Activated CD8-positive, alpha-beta memory T cell treated with anti-CD3 and anti-CD28 coated beads, Interleukin-2, amount 10 ng/mL, durations not matched to agents 7 days and 5 days (primary cell): ENCODE measurements at places on chromosomes 4 and X. TPM values are rescaled to one million over a fixed set of nuclear protein-coding genes. Genes with fewer than 3 reads are reported as not detected.

Gene SSX2
- total RNA-seq: not detected

Gene GLRA3
- total RNA-seq: not detected

GRCh38 chr4:90603540-90603939 lies 476.3 kb downstream of the CCSER1 start:
- no peak for DNase-seq
- no peaks in the 10 kb centered on the region for H3K27me3 ChIP-seq
- H3K36me3 ChIP-seq: no peaks in the 10 kb centered on the region
- no peaks in the 10 kb centered on the region for H3K4me1 ChIP-seq
- H3K4me3 ChIP-seq: no peak overlapping the region

DNA sequence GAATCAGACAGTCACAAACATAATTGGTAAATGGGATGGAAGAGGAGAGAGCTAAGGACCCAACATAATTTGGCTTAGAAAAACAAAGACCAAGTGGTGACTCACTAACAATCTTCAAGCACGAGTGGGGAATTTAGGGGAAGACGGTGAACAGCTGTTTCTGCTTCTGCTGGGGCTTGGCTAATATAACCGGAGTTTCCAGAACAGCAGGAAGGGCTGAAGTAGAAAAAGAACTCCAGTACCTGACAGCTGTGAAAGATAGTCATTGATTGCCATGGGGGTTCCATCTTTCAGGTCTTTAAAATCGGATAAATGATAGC lies 290.9 kb upstream of the LDB2 start:
- H3K4me1 ChIP-seq: no peaks in the 10 kb centered on the region
- no peaks in the 10 kb centered on the region for H3K27me3 ChIP-seq
- H3K4me3 ChIP-seq: no peak overlapping the region
- no peak for DNase-seq

- H3K27ac ChIP-seq: no peak overlapping the region
- no peak overlapping the region for H3K4me3 ChIP-seq
- no peak for DNase-seq
- H3K27me3 ChIP-seq: no peaks in the 10 kb centered on the region
- H3K36me3 ChIP-seq: no peaks in the 10 kb centered on the region
- peaks cover 24% of the 10 kb centered on the region for H3K4me1 ChIP-seq
Observed at GRCh38 chr4:184357165-184357564, 117.2 kb downstream of the IRF2 start.

Gene F11
- not detected for total RNA-seq

DNA sequence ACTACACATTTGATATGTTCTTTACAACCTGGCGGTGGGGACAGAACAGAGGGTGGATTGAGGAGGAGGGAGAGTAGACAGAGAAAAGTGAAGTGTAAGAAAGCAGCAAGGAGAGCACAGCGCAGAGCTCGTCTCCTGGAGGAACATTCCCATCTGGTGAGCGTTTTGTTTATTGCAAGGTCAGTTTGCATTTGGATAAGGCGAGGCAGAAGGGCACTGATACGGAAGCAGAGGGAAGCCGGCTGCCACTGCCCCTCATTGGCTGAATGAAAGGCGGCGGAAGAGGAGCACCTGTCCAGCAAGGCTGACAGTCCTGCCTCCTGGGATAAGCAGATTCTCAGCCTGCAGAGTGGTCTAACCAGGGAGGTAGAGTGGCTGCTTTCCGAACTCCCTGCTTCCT lies 83.2 kb downstream of the GPR143 start:
- peaks cover 37% of the 10 kb centered on the region for H3K36me3 ChIP-seq
- H3K27me3 ChIP-seq: no peaks in the 10 kb centered on the region
- DNase-seq: no peak
- H3K4me3 ChIP-seq: no peak overlapping the region

DNA sequence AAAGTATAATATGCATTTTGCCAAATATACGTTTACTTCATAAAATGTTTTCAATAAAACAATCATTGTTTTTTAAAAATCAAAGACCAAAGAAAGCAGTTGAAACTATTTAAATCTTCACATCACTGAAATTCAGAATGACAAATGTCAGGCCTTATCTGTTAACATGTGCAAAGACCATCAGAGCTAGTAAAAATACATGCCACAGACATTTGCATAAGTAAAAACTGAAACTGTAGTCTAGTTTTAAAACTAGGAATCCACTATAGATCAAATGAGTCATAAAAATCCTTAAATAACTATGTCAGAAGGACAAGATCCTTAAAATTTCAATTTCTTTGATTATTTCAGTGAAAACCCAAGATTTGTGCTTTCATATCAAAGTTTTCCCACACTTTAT lies 24.8 kb downstream of the KLHL15 start:
- H3K36me3 ChIP-seq: peaks cover 26% of the 10 kb centered on the region
- H3K4me3 ChIP-seq: no peak overlapping the region
- H3K27me3 ChIP-seq: no peaks in the 10 kb centered on the region

DNA sequence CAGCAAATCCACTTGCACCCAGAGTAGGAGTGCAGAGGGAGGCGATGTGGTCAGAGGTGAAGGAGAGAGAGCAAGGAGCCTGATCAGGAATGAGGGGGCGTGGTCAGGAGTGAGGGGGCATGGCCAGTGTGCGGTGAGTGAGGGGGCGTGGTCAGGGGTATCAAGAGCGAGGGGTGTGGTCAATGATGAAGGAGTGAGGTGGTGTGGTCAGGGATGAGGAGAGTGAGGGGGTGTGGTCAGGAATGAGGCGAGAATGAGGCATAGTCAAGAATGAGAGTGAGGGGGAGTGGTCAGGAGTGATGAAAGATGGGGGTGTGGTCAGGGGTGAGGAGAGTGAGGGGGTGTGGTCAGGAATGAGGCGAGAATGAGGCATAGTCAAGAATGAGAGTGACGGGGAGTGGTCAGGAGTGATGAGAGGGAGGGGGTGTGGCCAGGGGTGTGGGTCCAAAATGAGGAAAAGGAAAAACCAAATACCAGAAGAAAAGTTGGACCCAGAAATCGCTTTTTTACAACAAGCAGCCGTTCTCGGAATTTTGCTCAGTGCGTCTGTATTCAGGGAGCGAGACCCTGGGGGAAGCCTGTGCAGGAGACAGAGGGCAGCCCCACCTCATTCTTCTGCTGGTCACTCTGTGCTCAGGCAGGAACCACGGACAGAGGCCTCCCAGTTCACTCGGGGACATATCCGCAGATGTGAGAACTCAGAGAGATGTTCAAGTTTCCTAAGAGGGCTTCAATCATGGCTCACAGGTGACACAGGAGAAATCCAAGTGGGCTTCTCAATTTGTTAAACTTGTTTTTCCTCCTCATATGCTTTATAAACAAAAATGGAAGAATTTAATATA lies 47.5 kb downstream of the MAGEA1 start:
- H3K36me3 ChIP-seq: no peaks in the 10 kb centered on the region
- H3K4me3 ChIP-seq: no peak overlapping the region
- peaks cover 18% of the 10 kb centered on the region for H3K27me3 ChIP-seq
- no peaks in the 10 kb centered on the region for H3K4me1 ChIP-seq

GRCh38 chr4:61520681-61521160 lies 320.6 kb downstream of the ADGRL3 start:
- no peaks in the 10 kb centered on the region for H3K36me3 ChIP-seq
- no peak overlapping the region for H3K27ac ChIP-seq
- no peaks in the 10 kb centered on the region for H3K27me3 ChIP-seq
- DNase-seq: no peak

Gene RASGEF1B
- 3.5 TPM for total RNA-seq

Gene SHROOM3
- not detected for total RNA-seq

- DNase-seq: no peak
- peaks cover 38% of the 10 kb centered on the region for H3K36me3 ChIP-seq
- no peak overlapping the region for H3K4me3 ChIP-seq
- H3K27me3 ChIP-seq: no peaks in the 10 kb centered on the region
Observed at GRCh38 chrX:47571215-47571614, 10.2 kb downstream of the ARAF start.

Gene NUDT9
- 9.6 TPM for total RNA-seq

- H3K36me3 ChIP-seq: peaks cover 5% of the 10 kb centered on the region
- no peak overlapping the region for H3K4me3 ChIP-seq
- H3K27ac ChIP-seq: no peak overlapping the region
- H3K4me1 ChIP-seq: no peaks in the 10 kb centered on the region
- H3K27me3 ChIP-seq: no peaks in the 10 kb centered on the region
Observed at GRCh38 chr4:109321232-109321631, 18.8 kb upstream of the COL25A1 start.

- no peaks in the 10 kb centered on the region for H3K27me3 ChIP-seq
- no peaks in the 10 kb centered on the region for H3K36me3 ChIP-seq
- no peaks in the 10 kb centered on the region for H3K4me1 ChIP-seq
- H3K27ac ChIP-seq: no peak overlapping the region
Observed at GRCh38 chr4:116229420-116229819, 856.0 kb downstream of the TRAM1L1 start.

DNA sequence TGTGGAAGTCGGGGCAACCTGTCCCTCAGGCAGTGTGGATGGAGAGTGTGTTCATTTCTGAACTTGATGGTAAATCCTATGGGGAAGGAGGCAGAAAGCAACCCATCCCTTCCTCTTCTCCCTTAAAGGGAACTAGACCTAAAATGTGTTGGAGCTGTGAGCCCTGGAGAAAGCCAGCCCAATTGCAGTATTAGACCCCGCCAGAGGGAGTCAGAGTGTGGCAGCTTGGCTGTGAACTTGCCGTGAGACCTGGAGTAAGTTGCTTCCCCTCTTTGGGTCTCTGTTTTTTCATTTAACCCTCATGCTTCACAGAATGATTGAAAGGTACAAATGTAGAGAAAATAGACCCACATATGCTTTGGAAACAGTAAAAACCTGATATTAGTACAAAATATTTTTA lies 108.7 kb upstream of the PAK3 start:
- no peak overlapping the region for H3K4me3 ChIP-seq
- no peaks in the 10 kb centered on the region for H3K4me1 ChIP-seq
- H3K36me3 ChIP-seq: no peaks in the 10 kb centered on the region
- H3K27me3 ChIP-seq: peaks cover 12% of the 10 kb centered on the region

- H3K27ac ChIP-seq: no peak overlapping the region
- no peaks in the 10 kb centered on the region for H3K4me1 ChIP-seq
- DNase-seq: no peak
- H3K4me3 ChIP-seq: no peak overlapping the region
Observed at GRCh38 chrX:117987373-117987772, 129.2 kb downstream of the KLHL13 start.

GRCh38 chr4:87105101-87105845 lies 115.1 kb downstream of the KLHL8 start:
- no peaks in the 10 kb centered on the region for H3K27me3 ChIP-seq
- H3K36me3 ChIP-seq: peaks cover 30% of the 10 kb centered on the region
- no peak overlapping the region for H3K4me3 ChIP-seq
- DNase-seq: no peak
- H3K4me1 ChIP-seq: peaks cover 18% of the 10 kb centered on the region
- H3K27ac ChIP-seq: no peak overlapping the region

Gene GABRE
- total RNA-seq: not detected

Gene CT47B1
- total RNA-seq: not detected

GRCh38 chr4:147309434-147309833 lies 171.5 kb upstream of the EDNRA start:
- H3K36me3 ChIP-seq: no peaks in the 10 kb centered on the region
- no peak overlapping the region for H3K4me3 ChIP-seq
- DNase-seq: no peak

DNA sequence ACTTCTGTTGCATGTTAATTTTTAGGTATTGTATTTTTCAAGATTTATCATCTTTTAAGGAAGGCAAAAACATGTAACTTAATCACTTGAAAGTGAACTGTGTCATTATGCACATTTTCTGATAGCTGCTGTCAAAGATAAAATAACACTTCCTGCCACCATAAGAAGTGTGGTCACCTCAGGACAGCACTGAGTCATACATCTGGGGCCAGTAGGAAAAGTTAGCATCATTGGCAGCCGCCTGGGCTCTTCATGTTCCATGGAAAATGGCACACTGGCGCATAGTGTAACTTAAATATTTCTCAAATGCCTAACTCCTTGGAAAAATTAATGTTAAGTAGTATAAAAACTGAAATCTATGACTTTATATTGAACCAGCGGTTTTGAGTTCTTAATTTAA lies 24.2 kb downstream of the CNKSR2 start:
- H3K4me3 ChIP-seq: no peak overlapping the region
- H3K36me3 ChIP-seq: no peaks in the 10 kb centered on the region
- H3K27me3 ChIP-seq: no peaks in the 10 kb centered on the region
- H3K4me1 ChIP-seq: no peaks in the 10 kb centered on the region
- DNase-seq: no peak
- H3K27ac ChIP-seq: no peak overlapping the region

Gene HS6ST2
- not detected for total RNA-seq

Gene KIF4A
- total RNA-seq: 41.0 TPM

GRCh38 chr4:21184788-21185187 lies 484.5 kb downstream of the PACRGL start:
- H3K4me3 ChIP-seq: no peak overlapping the region
- no peaks in the 10 kb centered on the region for H3K36me3 ChIP-seq
- no peak overlapping the region for H3K27ac ChIP-seq
- H3K4me1 ChIP-seq: no peaks in the 10 kb centered on the region

DNA sequence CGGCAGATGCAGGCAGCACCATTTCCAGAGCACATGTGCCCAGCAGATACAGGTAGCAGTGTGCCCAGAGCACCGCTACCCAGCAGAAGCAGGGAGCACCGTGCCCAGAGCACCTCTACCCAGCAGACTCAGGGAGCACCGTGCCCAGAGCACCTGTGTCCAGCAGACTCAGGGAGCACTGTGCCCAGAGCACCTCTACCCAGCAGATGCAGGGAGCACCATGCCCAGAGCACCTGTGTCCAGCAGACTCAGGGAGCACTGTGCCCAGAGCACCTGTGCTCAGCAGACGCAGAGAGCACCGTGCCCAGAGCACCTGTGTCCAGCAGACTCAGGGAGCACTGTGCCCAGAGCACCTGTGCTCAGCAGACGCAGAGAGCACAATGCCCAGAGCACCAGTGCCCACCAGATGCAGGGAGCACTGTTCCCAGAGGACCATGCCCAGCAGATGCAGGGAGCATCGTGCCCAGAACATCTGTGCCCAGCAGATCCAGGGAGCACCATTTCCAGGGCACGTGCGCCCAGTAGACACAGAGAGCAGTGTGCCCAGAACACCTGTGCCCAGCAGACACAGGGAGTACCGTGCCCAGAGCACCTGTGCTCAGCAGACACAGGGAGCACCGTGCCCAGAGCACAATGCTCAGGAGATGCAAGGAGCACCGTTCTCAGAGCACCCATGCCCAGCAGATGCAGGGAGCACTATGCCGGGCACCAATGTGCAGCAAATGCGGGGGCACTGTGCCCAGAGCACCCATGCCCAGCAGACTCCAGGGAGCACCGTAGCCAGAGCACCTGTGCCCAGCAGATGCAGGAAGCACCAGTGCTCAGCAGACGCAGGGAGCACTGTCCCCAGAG lies 236.4 kb downstream of the DHRSX start:
- H3K4me1 ChIP-seq: no peaks in the 10 kb centered on the region
- H3K27me3 ChIP-seq: no peaks in the 10 kb centered on the region
- DNase-seq: no peak

DNA sequence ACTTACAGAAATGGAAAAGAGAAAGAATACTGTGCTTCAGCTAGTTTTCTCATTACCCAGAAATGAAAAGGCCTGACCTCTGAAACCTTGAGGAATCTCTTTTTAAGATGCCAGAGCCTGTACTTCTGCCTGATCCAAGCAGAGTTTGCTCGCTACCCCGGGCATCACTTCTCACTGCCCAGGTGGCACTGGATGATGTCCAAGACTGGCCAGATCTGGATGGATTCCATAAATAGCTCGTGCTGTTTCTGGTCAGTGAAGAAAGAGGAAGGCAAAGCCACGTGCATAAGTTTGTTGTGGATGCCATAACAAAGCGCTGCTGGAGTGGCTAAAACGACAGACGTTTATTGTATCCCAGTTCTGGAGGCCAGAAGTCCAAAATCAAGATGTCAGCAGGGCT lies 133.5 kb downstream of the TBL1X start:
- H3K4me3 ChIP-seq: no peak overlapping the region
- no peaks in the 10 kb centered on the region for H3K4me1 ChIP-seq
- no peaks in the 10 kb centered on the region for H3K27me3 ChIP-seq
- no peaks in the 10 kb centered on the region for H3K36me3 ChIP-seq
- no peak overlapping the region for H3K27ac ChIP-seq
